ENCODE measurements at places on chromosomes 6 and 20.

DNA sequence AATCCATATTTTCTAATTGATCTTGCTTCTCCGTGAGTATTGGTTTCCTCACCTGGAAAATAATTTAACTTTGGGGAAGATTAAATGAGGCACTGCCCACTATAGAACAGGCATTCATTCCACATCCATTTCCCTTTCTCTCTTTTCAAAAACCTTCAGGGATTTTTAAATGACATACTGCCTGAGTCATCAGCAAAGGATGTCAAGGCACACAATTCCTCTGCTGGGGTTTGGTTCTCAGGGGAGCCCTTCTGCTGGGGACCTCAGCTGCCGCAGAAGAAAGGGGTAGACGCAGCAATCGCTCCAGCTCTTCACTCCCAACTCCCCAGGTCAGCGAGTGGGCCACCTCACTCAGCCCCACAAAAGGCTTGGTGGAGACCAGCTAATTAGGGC lies 90.7 kb upstream of the BACH2 start:
- no peak for DNase-seq

DNA sequence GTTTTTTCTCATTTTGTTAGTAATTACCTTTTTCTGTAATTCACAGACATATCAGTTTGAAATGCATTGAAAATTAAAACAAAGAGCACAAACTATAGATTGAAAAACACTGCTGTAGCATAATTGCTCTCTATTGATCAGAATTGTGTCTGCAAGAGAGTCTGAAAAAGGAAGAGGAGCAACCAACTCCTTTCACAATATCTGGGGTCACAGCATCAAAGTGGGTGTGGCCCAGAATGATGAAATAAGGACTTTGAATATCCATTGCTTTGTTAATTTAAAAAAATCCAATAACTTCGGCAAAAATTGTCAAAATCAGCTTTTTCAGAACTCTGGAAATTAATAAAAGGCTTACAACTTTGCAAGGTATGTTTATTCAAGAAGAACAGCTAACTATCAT lies 99.2 kb downstream of the MYLK4 start:
- DNase-seq: no peak

DNA sequence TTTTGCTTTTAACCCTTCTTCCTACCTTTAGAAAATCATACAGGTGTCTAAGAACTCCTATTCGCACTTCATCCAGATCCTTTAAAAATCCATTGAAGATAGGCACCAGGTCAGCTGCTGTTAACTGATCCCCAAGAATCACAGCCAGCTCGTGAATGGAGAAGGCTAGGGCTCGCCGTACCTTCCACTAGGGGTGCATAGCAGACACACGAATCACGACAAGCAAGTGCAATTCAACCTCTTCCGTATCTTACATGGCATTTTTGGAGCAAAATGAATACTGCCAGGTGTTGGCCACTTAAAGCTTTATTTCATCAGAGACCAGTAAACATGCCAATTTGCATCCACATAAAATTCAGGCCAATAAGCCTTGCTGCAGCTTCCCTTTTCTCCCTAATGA lies 10.8 kb upstream of the ANKRD60 start:
- DNase-seq: no peak

DNA sequence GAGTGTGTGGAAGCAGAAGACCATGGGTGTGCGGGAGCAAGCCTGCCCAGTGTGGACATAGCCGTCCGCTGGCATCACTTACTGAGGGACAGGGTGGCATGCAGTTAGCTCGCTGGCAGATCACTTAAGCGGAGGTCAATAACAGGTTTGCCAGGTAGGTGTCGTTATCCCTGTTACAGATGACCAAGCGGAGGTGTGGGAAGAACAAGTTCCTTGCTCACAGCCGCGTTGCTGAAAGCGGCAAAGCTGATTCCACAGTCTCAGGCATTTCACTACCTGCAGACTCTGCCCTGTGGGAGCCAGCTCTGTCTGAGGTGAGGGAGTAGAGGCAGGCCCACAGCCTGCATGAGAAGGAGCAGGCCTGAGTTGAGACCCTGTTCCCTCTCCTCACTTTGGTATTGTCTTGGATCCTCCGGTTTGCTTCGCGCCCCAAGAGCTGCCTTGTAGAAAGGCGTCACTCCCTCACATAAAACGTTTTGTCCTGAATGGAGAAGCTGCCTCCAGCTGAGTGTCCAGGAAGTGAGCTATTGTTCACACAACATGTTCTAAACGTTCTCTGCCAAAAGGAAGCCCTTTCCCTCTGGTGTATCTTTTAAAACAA lies 96.9 kb downstream of the TCP11 start:
- no peak for DNase-seq

DNA sequence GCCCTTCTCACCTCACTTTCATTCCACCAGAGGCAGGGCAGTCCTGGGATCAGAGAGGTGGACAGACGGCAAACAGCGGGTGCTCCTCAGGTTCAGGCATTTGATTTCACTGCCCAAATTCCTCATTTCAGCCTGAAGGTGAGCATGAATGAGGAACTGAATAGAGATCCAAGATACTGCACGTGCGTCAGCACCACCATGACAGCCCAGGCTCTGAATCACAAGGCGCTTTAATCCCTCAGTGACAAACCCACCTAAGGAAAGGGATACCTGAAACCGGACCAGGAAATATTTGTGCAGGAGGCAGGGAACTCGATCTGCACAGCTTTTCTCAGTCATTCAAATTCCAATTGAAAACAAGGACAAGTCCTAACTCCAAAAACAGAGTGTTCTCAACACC lies 174.8 kb upstream of the HEY2 start:
- DNase-seq: no peak

- no peak for DNase-seq
Observed at GRCh38 chr6:74091136-74091793, 395.3 kb downstream of the CD109 start.

GRCh38 chr20:32536851-32537656 lies 48.1 kb downstream of the NOL4L start:
- DNase-seq: no peak

DNA sequence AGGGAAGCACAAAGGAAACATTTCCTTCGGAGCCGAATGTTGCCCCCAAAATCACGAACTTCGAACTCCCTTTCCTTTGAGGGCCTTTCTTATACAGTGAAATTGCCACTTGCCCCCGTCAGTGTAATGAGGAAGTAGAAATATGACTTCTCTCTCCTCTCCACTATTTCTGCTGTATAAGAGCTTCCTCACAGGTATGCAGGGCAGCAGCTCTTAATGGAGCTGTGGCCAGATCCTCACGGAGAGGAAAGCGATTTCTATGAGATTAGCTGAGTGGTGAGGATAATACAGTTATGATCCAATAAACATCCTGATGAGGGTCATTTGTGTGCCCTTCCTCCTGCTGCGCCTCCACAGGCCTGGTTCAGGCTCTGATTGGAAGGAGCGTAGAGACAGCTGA lies 10.8 kb upstream of the CPNE5 start:
- no peak for DNase-seq

DNA sequence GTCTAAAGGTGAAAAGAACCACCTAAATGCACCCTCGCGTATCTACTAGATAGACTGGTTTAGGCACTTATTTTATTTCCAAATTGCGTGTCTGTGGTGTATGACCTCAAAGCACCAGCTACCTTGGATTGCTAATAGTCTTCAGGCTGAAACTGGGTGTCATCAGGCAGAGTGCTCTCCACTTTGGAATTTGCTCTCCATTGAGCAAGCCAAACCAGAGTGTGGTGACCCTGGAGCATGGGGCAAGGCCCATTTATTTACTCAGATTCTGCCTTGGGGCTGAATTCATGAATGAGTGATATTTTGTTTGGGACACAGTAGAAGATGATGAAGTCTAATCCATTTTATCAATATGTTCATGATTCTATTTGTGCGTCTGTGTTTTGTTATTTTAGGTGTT lies 812.8 kb upstream of the SLC35B3 start:
- DNase-seq: no peak

- no peak for DNase-seq
Observed at GRCh38 chr6:31057426-31058003, 47.2 kb downstream of the MUC22 start.

GRCh38 chr6:56595490-56596122 lies 47.1 kb downstream of the DST start:
- DNase-seq: peak; percentile 21

Measured in activated CD4-positive, alpha-beta T cell treated with anti-CD3 and anti-CD28 coated beads for 24 hours (primary cell).